Left ventricle myocardium inferior (tissue), 1 donor: ENCODE measurements at places on chromosomes 12 and 14. TPM values are rescaled to one million over a fixed set of nuclear protein-coding genes. Genes with fewer than 3 reads are reported as not detected.
A peak's percentile ranks its signal among the peaks of the same experiment; 100 is the strongest.

DNA sequence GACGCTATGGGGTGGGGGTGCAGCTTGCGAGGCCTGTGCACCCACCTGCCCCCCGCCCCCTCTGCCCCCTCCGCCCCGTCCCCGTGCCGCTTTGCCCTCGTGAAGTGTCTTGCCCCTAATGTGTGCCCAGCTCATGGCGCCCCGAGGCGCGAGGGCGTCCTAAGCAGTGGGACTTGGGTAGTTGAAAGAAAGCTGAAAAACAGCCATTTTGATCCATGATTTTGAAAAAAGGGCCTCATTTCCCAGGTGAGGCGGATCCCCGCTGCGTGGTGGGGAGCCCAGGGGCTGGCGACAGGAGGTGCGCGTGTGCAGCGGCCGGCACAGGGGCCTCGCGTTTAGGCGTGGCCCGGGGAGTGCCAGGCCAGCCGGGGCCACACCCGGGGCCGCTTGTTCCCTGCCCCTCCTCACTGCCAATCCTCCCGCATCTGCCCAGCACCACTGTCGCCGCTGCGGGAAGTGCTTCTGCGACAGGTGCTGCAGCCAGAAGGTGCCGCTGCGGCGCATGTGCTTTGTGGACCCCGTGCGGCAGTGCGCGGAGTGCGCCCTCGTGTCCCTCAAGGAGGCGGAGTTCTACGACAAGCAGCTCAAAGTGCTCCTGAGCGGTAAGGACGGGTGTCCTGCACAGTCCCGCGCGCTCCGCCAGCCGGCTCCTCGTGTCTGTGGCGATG, 11.8 kb downstream of the ZFYVE21 start:
- H3K4me1 ChIP-seq: peaks cover 66% of the 10 kb centered on the region
- no peak overlapping the region for H3K27ac ChIP-seq
- peaks cover 34% of the 10 kb centered on the region for H3K36me3 ChIP-seq
- H3K4me3 ChIP-seq: no peak overlapping the region

Gene ATP5MC2
- 534 TPM for total RNA-seq

DNA sequence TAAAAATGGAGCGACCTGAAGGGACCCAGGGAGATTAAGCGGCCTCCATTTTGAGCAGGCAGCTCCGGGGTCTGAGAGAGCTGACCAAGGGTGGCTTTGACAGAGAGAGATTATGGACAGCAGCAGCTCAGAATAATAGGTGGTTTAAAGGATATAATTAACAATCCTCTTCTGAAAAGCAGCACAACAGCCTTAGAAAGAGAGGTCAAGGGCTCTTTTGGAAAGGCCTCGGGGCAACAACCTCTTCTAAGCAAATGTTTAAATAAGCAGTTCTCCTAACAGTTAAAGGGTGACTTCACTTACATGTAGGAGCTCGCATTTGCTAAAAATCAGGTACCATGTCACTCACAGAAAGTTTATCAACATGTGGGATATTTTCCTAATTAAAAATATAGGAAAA, 87.2 kb upstream of the FRMD6 start:
- no peak overlapping the region for H3K4me3 ChIP-seq
- no peak for DNase-seq
- no peak overlapping the region for H3K27ac ChIP-seq

GRCh38 chr12:18676996-18677588, 60.7 kb downstream of the PLCZ1 start:
- H3K4me1 ChIP-seq: no peaks in the 10 kb centered on the region
- H3K27ac ChIP-seq: no peak overlapping the region
- DNase-seq: no peak
- no peak overlapping the region for H3K4me3 ChIP-seq
- no peaks in the 10 kb centered on the region for H3K27me3 ChIP-seq

- peak; percentile 66 for DNase-seq
- H3K27me3 ChIP-seq: no peaks in the 10 kb centered on the region
- H3K4me3 ChIP-seq: no peak overlapping the region
- H3K27ac ChIP-seq: peak overlapping the region; percentile 76
- H3K4me1 ChIP-seq: peaks cover 68% of the 10 kb centered on the region
- peaks cover 25% of the 10 kb centered on the region for H3K36me3 ChIP-seq
These were observed 45.0 kb downstream of the SYNE3 start for GRCh38 chr14:95471476-95471875.

Gene CCND2
- total RNA-seq: 283 TPM

Gene RPS6KA5
- 6.4 TPM for total RNA-seq

Gene RDH12
- total RNA-seq: not detected

DNA sequence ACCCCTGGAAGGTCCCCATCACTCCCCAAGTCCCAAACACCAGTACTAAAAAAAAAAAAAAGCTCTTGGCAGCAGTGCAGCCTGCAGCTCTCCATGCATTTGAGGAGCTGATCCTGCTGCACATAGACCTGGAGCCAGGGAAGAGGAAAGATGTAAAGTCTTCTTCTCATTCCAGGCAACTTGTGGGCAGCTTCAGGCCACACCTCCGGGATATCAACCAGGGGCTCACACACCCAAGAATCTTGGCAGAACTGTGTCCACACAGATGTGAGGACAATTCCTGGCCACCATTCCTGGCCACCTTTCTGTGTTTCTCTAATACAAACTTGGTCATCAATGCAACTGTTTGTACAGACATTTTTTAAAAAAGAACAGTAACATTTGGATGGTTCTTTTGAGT, 72.7 kb downstream of the TMEM132C start:
- H3K4me3 ChIP-seq: no peak overlapping the region
- peaks cover 4% of the 10 kb centered on the region for H3K4me1 ChIP-seq
- no peak overlapping the region for H3K27ac ChIP-seq
- peaks cover 69% of the 10 kb centered on the region for H3K27me3 ChIP-seq

Gene HOXC4
- not detected for total RNA-seq

Gene RHOJ
- 14.6 TPM for total RNA-seq

Gene YY1
- total RNA-seq: 44.7 TPM

DNA sequence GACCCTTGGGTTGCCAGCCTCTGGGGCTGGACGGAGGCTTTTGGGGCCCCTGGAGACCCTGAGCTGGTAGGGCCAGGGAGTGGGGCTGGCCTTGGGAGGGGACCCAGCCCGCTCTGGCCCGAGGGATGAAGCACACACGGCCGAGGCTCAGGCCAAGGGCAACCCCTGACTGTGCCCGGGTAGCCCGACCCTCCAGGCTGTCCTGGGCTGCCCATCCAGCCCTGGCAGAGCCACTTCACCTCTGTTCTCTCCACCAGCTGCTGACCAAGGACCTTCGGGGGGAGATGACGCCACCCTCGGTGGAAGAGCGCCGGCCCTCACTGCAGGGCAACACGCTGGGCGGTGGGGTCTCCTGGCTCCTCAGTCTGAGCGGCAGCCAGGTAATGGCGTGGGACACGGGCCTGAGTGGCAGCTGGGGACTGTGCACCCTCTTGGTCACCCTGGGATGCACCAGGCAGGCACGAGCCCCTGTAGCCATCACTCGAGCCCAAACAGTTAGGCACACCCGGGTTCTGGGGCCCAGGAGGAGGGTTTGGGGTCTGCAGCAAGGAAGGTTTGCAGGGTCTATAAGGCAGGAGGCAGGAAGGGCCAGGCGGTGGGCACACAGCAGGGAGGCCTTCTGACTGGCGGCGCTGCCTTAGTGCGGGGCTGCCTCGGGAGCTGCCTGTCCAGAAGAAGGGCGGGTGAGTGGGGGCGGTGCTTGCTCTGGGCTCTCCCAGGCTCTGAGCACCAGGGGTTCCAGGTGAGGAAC, 19.7 kb downstream of the ASPG start:
- H3K27me3 ChIP-seq: peaks cover 48% of the 10 kb centered on the region
- no peak overlapping the region for H3K27ac ChIP-seq
- peak; percentile 6 for DNase-seq
- H3K4me1 ChIP-seq: peaks cover 7% of the 10 kb centered on the region
- no peak overlapping the region for H3K4me3 ChIP-seq

- peak overlapping the region; percentile 87 for H3K27ac ChIP-seq
- peak overlapping the region; percentile 43 for H3K4me3 ChIP-seq
These were observed 53.1 kb downstream of the TSPAN9 start for GRCh38 chr12:3130057-3130830.

- no peaks in the 10 kb centered on the region for H3K27me3 ChIP-seq
- H3K27ac ChIP-seq: no peak overlapping the region
- H3K4me1 ChIP-seq: no peaks in the 10 kb centered on the region
These were observed 55.7 kb upstream of the MUCL1 start for GRCh38 chr12:54798651-54799050.

DNA sequence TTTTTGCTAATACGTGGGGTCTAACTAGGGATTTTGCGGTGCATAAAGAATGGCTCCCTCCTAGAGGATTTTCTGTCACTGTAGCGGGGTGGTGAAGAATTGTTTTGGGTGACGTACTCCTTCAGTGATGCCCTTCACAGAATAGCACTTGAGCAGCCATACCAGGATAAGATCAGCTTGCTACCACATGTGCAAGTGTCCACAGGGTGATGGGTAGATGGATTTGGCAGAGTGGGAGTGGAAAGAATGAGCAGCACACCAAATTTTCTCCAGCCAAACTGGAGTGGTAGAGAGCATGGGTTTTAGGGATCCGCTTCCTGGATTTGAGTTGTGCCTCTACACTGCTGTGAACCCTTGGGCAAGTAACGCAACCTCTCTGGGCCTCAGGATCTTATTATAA, 2.3 kb downstream of the TCP11L2 start:
- H3K27me3 ChIP-seq: no peaks in the 10 kb centered on the region
- peaks cover 95% of the 10 kb centered on the region for H3K4me1 ChIP-seq
- DNase-seq: no peak
- peak overlapping the region; percentile 97 for H3K4me3 ChIP-seq
- H3K27ac ChIP-seq: peak overlapping the region; percentile 98

DNA sequence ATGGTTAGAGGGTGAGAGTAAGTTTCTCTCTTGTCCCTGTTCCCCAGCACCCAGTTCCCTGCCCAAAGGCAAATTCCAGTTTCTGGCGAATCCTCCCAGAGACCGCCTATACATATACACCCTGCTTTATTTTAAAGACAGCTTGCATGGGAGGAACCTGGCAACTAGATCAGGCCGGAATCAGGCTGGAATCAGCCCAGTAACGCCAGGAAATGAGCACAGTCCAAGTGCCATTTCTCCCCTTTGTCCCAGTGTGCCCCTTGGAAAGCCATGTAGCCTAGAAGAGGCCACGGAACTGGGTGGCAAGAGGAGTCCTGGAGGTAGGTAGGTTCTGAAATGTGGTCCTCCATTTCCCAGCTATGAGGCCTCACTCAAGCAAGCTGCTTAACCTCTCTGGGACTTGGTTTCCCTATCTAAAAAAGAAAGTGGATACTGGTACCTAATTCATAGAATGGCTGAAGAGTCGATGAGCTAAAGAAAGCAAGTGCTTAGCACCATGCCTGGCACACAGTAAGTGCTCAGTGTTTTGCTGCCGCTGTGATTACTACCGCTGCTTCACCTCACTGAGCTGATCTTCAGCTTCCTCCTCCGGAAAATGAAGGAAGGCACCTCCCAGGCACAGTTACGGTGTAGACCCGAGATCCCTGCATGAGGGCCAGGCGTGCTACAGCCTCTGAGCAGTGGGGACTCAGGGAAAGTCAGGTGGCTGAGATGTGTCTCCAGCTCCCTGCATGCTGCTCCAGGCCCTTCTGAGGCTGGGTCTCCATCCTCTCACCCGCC, 36.4 kb downstream of the PITPNM2 start:
- H3K27me3 ChIP-seq: no peaks in the 10 kb centered on the region
- DNase-seq: no peak
- peaks cover 4% of the 10 kb centered on the region for H3K36me3 ChIP-seq
- H3K27ac ChIP-seq: peak overlapping the region; percentile 81
- H3K4me1 ChIP-seq: peaks cover 95% of the 10 kb centered on the region

- no peaks in the 10 kb centered on the region for H3K36me3 ChIP-seq
- peaks cover 7% of the 10 kb centered on the region for H3K4me1 ChIP-seq
- no peak overlapping the region for H3K27ac ChIP-seq
- no peak overlapping the region for H3K4me3 ChIP-seq
- no peak for DNase-seq
- no peaks in the 10 kb centered on the region for H3K27me3 ChIP-seq
These were observed 55.5 kb upstream of the ESRRB start for GRCh38 chr14:76320486-76320885.

DNA sequence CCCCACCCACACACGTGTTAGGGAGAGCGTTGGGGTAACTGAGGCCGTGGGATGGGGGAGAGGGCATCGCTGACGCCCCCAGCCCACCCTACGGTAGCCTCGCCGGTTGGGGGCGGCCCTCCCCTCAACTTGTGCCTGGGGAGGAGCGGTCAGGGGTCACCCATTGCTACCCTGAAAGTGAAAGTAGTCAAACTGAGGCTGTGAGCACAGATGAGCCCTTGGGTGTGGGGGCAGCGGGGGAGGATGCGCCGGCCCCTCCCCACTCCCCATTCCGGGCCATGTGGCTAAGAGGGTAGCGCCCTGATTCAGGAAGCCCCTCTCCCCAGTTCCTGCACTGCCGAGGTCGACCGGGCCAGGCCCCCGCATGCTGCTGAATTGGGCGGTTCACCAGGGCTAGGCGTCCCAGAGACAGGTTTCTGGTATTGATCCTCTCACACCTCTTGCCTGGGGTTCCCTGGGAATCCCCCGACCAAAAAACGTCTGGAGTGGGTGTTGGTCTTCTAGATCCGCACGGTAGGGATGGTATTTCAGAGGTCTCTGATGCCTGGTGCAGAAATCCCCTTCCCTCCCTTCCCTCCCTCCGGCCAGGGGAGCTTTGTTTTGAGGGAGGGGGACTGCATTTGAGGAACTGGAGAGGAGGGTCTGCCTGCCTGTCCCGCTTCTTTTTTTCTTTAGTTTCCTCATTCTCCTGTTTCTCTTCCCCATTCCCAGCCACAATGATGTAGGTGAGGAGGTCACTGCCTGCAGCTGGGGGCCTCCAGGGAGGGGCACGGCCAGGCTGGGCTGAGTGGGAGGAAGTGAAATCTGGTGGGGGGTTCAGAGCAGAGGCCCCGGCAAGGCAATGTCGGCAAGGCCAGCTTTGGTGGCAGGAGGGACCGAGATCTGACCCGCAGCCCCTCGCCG, 1.0 kb downstream of the SH2B3 start:
- no peaks in the 10 kb centered on the region for H3K36me3 ChIP-seq
- DNase-seq: peak; percentile 53
- no peaks in the 10 kb centered on the region for H3K27me3 ChIP-seq
- peaks cover 93% of the 10 kb centered on the region for H3K4me1 ChIP-seq

Gene OSBPL8
- total RNA-seq: 28.9 TPM

DNA sequence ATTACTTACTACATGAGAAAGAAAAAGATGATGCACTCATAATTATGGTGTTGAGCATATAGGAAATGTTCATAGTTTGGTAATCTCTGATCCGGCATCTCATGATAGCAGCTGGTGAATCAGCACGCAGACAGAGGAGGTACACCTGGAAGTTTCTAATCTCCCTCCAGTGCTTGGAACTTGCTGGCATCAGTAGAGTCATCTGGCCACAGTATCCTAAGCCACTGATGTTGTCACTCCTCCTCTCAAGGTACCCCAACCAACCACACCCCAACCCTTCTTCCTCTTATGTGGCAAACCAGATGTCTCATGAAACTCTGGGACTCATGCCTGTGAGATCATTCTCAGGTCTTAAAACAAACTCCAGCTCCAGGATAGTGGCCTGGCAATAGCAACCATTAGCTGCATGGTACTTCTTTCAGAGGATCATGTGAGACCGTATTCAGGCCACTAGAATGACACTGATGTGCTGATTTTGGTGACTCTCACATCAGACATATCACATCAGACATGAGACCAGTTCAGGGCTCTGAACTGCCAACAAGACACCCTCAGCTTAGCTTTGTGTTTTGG, 143.0 kb downstream of the RASSF9 start:
- no peaks in the 10 kb centered on the region for H3K27me3 ChIP-seq
- no peak for DNase-seq
- H3K4me1 ChIP-seq: no peaks in the 10 kb centered on the region
- no peak overlapping the region for H3K27ac ChIP-seq
- no peak overlapping the region for H3K4me3 ChIP-seq
- H3K36me3 ChIP-seq: no peaks in the 10 kb centered on the region
